ENCODE measurements at places on chromosomes 7 and 10.
A peak's percentile ranks its signal among the peaks of the same experiment; 100 is the strongest.

DNA sequence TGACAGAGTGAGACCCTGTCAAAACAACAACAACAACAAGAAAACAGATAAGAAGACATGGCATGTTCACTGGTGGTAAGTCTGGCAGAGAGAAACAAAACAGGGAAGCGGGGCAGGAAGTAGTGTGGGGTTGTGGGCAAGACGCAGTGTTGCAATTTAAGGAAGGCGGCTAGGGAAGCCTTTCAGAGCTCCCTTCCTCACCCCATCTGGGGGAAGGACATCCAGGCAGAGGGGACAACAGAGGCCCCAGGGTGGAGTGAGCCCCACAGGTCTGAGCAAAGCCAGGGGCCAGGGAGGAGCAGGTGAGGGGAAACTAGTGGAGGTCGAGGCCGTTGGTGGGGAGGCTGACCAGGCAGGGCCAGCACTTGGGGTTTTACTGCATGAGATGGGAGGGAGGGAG is 16.8 kb downstream of the LAT2 start:
- DNase-seq: no peak

DNA sequence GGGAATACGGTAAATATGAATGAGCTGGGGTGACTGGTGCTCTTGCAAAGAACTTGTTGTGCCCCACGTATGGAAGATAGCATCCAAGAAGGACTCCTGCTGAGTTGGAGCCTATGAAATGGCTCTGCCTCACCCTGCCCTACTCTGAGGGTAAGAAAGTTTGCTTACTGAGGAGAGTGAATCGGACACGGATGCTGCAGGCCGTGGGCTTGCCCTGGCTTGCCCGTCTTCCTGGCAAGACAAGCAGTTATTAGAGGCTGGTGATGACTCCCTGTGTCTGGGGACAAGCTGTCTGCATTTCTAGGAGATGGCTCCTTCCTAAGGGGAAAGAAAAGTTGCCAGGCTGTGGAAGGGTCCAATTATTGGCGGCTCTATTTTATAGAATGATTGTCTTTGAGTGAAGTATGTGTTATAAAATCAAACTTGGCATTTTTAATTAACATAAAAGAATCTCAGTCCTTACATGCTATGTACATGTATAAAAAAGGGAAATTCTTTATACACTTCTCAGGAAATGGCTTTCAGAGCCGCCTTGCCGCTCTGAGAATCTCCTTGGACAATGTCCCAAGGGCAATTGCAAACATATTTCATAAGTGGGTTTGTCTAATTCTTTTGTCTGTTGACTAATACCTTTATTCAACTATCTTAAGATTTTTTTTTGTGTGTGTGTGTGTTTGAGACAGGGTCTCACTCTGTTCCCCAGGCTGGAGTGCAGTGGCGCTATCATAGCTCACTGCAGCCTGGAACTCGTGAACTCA is 64.6 kb downstream of the CYP26A1 start:
- no peak for DNase-seq

DNA sequence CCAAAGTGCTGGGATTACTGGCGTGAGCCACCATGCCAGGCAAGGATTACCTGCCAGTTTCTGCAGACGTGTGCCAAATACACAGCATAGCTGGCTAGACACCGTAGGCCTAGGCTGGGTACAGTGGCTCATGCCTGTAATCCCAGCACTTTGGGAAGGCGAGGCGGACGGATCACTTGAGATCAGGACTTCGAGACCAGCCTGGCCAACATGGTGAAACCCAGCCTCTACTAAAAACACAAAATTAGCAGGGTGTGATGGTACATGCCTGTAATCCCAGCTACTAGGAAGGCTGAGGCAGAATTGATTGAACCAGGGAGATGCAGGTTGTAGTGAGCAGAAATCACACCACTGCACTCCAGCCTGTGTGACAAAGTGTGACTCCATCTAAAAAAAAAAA is 868 bp downstream of the RFC2 start:
- no peak for DNase-seq

GRCh38 chr10:5871596-5871995 is 18.1 kb downstream of the ANKRD16 start:
- peak; percentile 35 for DNase-seq

DNA sequence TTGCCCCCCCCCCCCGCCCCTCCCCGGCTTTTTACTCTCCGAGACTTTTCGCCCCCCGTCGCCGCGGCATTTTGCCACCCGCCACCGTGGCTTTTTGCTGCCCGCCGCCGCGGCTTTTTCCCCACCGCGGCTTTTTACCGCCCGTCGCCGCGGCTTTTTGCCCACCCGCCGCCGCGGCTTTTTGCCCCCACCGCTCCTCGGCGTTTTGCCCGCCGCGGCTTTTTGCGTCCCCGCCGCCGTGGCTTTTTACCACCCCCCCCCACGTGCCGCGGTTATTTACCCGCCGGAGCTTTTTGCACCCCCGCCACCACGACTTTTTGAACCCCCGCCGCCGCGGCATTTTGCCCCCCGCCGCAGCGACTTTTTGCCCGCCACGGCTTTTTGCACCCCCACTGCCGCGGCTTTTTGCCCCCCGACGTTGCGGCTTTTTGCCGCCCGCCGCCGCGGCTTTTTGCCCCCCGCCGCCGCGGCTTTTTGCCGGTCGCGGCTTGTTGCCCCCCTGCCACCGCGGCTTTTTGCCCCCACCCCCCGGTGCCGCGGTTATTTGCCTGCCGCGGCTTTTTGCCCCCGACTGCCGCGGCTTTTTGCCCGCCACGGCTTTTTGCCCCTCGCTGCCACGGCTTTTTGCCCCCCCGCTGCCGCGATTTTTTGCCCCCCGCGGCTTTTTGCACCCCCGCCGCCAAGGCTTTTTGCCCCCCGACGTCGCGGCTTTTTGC is 461.1 kb downstream of the ZNF33B start:
- DNase-seq: no peak

- no peak for DNase-seq
These were observed 114.1 kb downstream of the POU6F2 start for GRCh38 chr7:39091774-39092173.

DNA sequence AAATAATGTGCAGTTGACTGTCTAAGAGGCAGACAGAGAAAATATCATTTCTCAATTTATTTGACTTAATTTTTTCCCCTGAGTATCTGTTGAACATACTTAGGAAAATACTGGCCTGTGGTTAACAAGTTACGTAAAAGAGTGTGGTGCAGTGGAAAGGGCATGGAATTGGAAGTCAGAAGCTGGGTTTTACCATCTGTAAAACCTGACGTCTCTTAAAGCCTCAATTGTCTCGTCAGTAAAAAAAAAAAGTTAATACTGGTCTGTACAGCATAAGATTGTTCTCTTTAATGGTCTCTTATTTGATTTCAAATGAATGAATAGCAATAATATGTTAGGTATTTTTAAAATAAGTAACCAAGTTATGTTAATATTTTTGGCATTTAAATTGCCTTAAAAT is 67.8 kb downstream of the PHTF2 start:
- DNase-seq: peak; percentile 4

DNA sequence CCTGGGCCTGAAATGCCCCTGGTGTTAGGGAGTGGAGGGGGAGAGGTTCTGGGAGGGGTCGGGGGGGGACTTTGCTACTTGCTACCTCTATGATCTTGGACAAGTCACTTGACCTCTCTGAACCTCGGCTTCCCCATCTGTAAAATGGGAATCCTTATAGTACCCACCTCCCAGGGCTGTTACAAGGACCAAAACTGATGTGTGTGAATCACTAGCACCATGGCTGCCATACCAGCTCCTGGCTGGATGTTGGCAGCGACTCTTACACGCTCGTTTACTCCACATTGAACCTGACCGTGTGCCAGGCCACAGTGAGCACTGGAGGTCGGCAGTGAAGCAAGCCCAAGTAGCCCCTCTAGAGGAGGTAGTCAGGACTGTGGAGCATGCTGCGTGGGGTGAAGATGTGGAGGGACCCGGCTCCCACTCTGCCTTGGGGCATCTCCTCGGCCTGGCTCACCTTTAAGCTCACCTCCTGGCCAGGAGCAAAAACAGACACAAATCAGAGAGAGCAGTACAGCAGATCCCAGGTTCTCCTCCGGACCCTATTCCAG is 28.9 kb downstream of the PPIF start:
- DNase-seq: no peak
